ENCODE measurements at places on chromosomes 11 and 22. TPM values are rescaled to one million over a fixed set of nuclear protein-coding genes. Genes with fewer than 3 reads are reported as not detected.

DNA sequence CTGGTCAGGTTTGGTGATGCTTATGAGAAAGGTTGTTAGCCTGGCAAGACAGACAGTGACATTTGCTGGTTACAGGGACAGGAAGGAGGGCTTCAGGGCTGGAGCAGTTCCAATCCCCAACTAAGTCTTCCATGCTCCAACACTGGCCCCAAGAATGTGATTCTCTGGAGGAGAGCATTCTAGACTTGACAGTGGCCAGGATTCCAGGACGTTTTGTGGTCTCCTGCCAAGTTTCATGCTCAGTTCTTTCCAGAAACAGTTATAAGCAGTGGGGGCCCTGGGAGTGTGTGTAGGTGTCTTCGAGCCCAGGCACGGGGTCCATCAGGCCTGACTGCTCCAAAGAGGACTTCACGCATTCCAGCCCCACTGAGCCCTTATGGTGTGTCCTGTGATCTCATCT, 8.9 kb upstream of the GRK3 start:
- H3K27me3 ChIP-seq: peaks cover 1% of the 10 kb centered on the region
- DNase-seq: no peak
- no peak overlapping the region for H3K27ac ChIP-seq
- no peaks in the 10 kb centered on the region for H3K4me1 ChIP-seq

GRCh38 chr11:95067841-95068219, 1.1 kb downstream of the SRSF8 start:
- peak overlapping the region; percentile 62 for H3K27ac ChIP-seq
- no peak for DNase-seq
- H3K36me3 ChIP-seq: no peaks in the 10 kb centered on the region
- H3K4me3 ChIP-seq: peak overlapping the region; percentile 78
- peaks cover 19% of the 10 kb centered on the region for H3K4me1 ChIP-seq
- peaks cover 1% of the 10 kb centered on the region for H3K27me3 ChIP-seq

- no peak overlapping the region for H3K27ac ChIP-seq
- peaks cover 24% of the 10 kb centered on the region for H3K4me1 ChIP-seq
- peaks cover 1% of the 10 kb centered on the region for H3K36me3 ChIP-seq
- H3K27me3 ChIP-seq: peaks cover under 1% of the 10 kb centered on the region
- DNase-seq: no peak
- no peak overlapping the region for H3K4me3 ChIP-seq
These were observed 1.7 kb downstream of the TMEM184B start for GRCh38 chr22:38271101-38271500.

The UPK3A gene
- total RNA-seq: not detected

GRCh38 chr11:16346975-16347374, 9.4 kb downstream of the SOX6 start:
- no peaks in the 10 kb centered on the region for H3K4me1 ChIP-seq
- H3K27ac ChIP-seq: no peak overlapping the region
- H3K27me3 ChIP-seq: no peaks in the 10 kb centered on the region
- H3K4me3 ChIP-seq: no peak overlapping the region

The MAP6 gene
- not detected for total RNA-seq

The GGTLC2 gene
- not detected for total RNA-seq

GRCh38 chr11:87917111-87917510, 258.1 kb downstream of the RAB38 start:
- no peaks in the 10 kb centered on the region for H3K4me1 ChIP-seq
- H3K27ac ChIP-seq: no peak overlapping the region
- no peak overlapping the region for H3K4me3 ChIP-seq
- no peaks in the 10 kb centered on the region for H3K27me3 ChIP-seq

- no peaks in the 10 kb centered on the region for H3K27me3 ChIP-seq
- no peaks in the 10 kb centered on the region for H3K4me1 ChIP-seq
- H3K27ac ChIP-seq: no peak overlapping the region
- DNase-seq: no peak
- H3K36me3 ChIP-seq: no peaks in the 10 kb centered on the region
- H3K4me3 ChIP-seq: no peak overlapping the region
These were observed 66.7 kb downstream of the SYN3 start for GRCh38 chr22:32991353-32992101.

The AGBL2 gene
- 0.86 TPM for total RNA-seq

- no peaks in the 10 kb centered on the region for H3K36me3 ChIP-seq
- no peaks in the 10 kb centered on the region for H3K27me3 ChIP-seq
- no peak for DNase-seq
- no peak overlapping the region for H3K4me3 ChIP-seq
These were observed 14.3 kb upstream of the SPI1 start for GRCh38 chr11:47392546-47393162.

- H3K4me1 ChIP-seq: peaks cover 5% of the 10 kb centered on the region
- H3K27ac ChIP-seq: no peak overlapping the region
- peaks cover 5% of the 10 kb centered on the region for H3K27me3 ChIP-seq
- no peak overlapping the region for H3K4me3 ChIP-seq
These were observed 55.7 kb downstream of the SYTL2 start for GRCh38 chr11:85755285-85755684.

GRCh38 chr11:47411884-47412746, 3.7 kb downstream of the SLC39A13 start:
- peaks cover 42% of the 10 kb centered on the region for H3K4me1 ChIP-seq
- no peak overlapping the region for H3K4me3 ChIP-seq
- H3K27me3 ChIP-seq: no peaks in the 10 kb centered on the region
- H3K36me3 ChIP-seq: peaks cover 5% of the 10 kb centered on the region
- no peak overlapping the region for H3K27ac ChIP-seq

DNA sequence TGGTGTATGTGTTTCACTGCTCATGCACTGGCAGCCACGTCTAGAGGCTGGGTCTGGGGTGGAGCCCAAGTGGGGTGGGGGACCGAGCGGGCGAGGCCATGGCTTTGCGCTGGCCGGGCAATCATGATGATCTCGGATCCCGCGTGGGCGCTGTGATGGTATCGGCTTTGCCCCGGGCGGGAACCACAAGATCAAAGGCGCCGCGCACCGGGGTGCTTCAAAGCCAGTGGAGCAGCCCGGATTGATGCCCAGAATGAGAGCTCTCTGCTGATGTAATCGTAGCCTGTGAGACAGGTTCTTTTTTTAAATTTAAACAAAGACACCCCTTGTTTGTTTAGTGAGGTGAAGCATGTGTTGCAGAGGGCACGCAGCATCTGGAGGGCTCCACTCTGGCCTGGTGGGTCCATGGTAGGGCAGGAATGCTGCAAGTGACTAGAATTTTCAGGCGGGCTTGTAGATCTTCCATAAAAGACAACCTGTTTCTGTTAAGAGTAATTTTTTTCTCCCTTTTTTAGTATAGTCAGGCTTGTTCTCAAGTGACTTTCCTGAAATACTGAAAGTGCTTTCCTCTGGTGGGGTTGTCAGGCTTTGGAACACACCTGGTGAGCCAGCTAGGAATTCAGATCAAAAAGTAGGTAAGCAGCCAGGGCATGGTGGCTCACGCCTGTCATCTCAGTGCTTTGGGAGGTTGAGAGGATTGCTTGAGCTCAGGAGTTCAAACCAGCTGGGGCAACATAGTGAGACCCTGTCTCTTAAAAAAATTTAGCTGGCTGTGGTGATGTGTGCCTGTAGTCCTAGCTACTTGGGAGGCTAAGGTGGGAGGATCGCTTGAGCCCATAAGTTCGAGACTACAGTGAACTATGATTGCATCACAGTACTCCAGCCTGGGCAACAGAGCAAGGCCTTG, 40.7 kb downstream of the ZNRF3 start:
- H3K4me1 ChIP-seq: no peaks in the 10 kb centered on the region
- H3K36me3 ChIP-seq: no peaks in the 10 kb centered on the region
- no peak for DNase-seq

- no peaks in the 10 kb centered on the region for H3K27me3 ChIP-seq
- H3K4me3 ChIP-seq: no peak overlapping the region
- H3K4me1 ChIP-seq: peaks cover 14% of the 10 kb centered on the region
- DNase-seq: no peak
- H3K36me3 ChIP-seq: no peaks in the 10 kb centered on the region
These were observed 939 bp upstream of the SH3BP1 start for GRCh38 chr22:37638391-37639069.

DNA sequence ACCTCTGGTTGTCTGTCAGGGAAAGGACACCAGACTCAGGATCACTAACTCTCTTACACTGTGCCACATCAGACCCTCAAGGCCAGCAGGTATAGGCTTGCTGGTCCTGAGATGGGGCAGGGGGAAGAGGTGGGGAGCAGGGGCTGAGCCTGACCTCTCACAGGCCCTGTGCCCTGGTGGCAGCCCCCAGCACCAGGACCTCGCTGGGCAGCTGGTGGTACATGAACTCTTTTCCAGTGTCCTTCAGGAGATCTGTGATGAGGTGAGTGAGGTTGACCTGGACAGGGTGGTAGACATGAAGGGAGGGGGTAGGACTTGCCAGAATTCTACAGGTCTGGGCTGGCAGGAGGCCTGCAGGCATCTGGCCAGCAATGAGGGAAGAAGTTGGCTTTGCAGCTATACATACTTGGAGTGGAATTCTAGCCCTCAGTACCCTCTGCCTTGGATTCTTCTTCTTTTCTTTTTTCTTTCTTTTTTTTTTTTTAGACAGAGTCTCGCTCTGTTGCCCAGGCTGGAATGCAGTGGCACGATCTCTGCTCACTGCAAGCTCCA, 1.4 kb downstream of the NUDT22 start:
- H3K4me1 ChIP-seq: peaks cover 16% of the 10 kb centered on the region
- H3K36me3 ChIP-seq: peaks cover 4% of the 10 kb centered on the region
- H3K27me3 ChIP-seq: no peaks in the 10 kb centered on the region
- no peak for DNase-seq
- H3K27ac ChIP-seq: no peak overlapping the region
- H3K4me3 ChIP-seq: no peak overlapping the region

DNA sequence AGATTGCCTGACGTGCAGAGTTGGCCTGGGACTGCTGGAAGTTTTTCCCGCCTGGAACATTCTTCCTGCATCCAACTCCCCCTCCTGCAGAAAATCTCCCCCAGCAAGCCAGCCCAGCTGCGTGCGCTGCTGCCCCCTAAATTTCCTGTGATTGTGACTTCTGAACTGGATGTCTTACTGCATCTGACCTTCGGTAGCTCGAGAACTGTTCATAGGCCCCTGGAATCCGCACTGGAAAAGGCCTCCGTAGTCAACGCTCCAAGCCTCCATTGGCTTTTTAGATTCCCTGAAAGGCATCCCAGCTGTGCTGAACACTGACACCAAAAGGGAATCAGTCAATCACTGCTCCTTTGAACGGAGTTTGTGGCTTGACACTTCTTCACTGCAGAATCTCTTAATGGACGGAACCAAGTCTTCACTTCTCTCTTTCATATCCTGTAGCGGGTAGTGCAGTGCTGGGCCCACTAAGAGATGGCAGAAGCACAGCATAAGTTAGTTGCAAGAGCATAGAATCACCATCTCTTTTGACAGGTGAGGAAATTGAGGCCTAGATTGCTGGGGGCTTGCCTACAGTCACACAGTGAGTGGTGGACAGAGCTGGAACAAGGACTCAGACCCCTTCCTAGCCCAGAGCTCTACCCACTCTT, 14.2 kb upstream of the RASD2 start:
- H3K4me3 ChIP-seq: no peak overlapping the region
- H3K4me1 ChIP-seq: peaks cover 4% of the 10 kb centered on the region
- H3K27ac ChIP-seq: no peak overlapping the region
- DNase-seq: no peak

GRCh38 chr11:65585396-65586246, 9.8 kb downstream of the EHBP1L1 start:
- no peak overlapping the region for H3K4me3 ChIP-seq
- H3K27me3 ChIP-seq: no peaks in the 10 kb centered on the region
- H3K27ac ChIP-seq: no peak overlapping the region
- H3K36me3 ChIP-seq: no peaks in the 10 kb centered on the region

- no peak overlapping the region for H3K27ac ChIP-seq
- no peaks in the 10 kb centered on the region for H3K27me3 ChIP-seq
- no peak for DNase-seq
- H3K4me3 ChIP-seq: no peak overlapping the region
- peaks cover 59% of the 10 kb centered on the region for H3K36me3 ChIP-seq
These were observed 15.7 kb upstream of the RASL10A start for GRCh38 chr22:29331213-29331612.

The CATSPER1 gene
- 1.0 TPM for total RNA-seq

DNA sequence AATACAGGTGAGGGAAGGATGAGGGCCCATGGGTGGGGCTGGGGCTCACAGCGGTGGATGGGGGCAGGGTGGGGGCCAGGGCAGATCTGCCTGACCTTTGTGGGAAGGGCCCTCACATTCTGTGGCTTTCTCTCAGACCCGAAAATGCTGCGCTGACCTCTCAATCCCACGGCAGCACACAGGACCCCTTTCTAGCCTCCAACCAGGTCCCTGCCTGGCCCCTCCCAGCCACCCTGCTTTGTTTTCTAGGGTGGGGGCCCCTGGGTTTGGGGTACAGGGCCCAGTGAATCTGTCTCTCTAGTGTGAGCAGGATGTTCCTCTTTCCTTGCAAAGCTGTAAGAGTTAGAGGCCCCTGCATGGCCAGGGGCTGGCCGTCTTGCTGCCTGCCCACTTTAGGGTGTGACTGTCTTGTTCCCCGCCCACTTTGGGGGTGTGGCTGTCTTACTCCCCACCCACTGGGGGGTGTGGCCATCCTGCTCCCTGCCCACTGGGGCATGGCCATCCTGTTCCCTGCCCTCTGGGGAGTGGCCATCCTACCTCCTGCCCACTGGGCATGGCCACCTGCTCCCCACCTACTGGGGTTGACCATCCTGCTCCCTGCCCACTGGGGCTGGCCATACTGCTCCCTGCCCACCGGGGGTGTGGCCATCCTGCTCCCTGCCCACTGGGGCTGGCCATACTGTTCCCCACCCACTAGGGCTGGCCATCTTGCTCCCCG, 11.5 kb downstream of the PARVG start:
- no peak overlapping the region for H3K4me3 ChIP-seq
- no peaks in the 10 kb centered on the region for H3K4me1 ChIP-seq
- peak; percentile 14 for DNase-seq
- H3K27ac ChIP-seq: no peak overlapping the region
- no peaks in the 10 kb centered on the region for H3K36me3 ChIP-seq
- H3K27me3 ChIP-seq: no peaks in the 10 kb centered on the region

DNA sequence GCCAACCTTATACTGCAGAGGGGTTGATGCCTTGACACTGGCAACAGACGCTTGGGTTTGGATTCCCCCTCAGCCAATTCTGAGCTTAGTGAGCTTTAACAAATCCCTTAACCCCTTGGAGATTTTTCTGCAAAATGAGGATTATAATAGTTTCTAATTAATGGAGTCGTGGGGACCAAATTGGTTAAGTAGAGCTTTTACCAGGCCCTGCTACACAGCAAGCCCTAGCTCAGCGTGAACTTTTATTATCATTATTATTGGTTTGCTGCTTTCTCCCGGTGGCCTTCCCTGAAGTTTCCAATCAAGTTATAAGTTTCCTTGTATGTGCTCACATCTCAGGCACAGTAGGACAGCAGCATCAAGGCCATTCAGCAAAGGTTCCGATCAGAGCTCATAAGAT, 156.6 kb upstream of the GUCY1A2 start:
- no peaks in the 10 kb centered on the region for H3K27me3 ChIP-seq
- H3K4me3 ChIP-seq: no peak overlapping the region
- DNase-seq: no peak
- no peaks in the 10 kb centered on the region for H3K4me1 ChIP-seq

The POTEH gene
- total RNA-seq: not detected

GRCh38 chr11:59954219-59954847, 9.5 kb upstream of the OOSP4A start:
- no peaks in the 10 kb centered on the region for H3K4me1 ChIP-seq
- H3K27ac ChIP-seq: no peak overlapping the region
- no peaks in the 10 kb centered on the region for H3K36me3 ChIP-seq
- no peak for DNase-seq

Data from endothelial cell of umbilical vein (primary cell).